ENCODE measurements at places on chromosomes 6 and 20.
A peak's percentile ranks its signal among the peaks of the same experiment; 100 is the strongest.

DNA sequence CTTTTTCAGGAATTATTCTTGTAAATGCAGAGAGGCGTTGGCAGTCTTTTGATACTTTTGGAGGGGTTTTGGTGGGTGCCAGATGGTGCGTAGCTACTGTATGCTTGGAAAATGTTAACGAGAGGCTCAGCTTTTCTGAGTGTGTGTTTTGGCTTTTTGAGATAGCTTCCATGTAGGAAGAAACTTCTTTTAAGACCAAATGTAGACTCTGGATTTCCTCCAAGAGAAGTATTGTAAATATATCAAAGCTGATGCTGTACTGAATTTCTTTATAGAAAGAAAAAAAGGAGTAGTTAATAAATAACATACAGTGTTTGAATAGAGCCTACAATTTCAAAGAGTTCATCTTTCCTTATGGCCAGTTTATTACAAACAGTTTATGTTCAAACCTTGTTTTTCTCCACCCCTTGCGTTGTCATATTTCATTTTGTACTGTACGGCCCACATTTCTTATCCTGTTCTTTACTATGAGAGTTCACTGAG, 16.7 kb downstream of the TIAM2 start:
- DNase-seq, result peak; percentile 43

DNA sequence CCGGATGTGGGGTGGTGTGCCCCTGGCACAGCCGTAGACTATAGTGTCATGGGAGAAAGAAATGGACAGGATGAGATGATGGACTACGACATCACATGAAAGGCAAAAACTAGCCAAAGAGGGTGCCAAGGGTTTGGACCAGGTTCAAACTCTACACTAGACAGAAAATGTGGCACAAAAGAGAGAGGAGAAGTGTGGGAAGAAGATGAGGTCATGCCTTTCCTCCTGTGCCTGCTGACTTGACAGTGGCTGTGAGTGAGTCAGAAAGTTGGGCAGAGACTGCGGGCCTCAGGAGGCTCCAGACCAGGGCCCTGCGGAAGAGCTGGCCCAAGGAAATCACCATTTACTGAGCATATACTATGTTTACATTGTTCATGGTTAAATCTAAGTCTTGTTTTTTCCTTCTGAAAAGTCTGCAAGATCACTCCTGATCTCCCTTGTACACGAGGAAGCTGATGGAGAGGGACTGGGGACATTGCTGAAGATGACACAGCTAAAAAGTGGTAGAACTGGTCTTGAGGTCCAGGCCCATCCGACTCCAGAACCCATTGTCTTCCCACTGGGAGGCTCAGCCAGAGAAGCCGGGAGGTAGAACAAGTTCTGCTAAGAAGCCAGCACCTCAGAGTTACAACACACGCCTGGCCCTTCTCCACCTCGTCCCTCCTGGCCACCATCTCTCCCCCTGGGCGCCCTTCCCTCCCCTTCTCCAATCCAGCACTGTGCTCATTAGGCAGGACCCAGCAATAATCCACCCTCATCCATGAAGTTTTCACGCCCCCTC, 35.6 kb downstream of the CNKSR3 start:
- no peak for DNase-seq

GRCh38 chr20:33963751-33964150, 30.0 kb upstream of the RALY start:
- no peak for DNase-seq

- no peak for DNase-seq
These were observed 54.8 kb upstream of the FAM83C start for GRCh38 chr20:35347011-35347410.

DNA sequence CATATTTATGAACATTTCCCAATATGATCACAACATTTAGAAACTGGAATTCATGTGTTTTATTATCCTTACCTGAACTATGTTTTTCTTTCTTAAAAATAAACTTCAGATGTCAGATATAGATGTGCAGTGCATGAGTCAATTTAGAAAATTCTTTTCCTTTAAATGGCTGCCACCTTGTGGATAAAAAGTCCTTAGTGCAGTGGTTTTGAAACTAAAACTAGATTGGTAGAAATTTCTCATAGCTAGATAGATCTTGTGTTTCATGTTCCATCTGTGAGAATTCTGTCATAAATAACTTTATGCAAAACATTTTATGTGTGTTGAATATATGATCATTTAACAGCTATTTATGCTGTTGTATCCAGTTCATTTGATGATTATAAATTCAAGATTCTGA, 134.9 kb downstream of the KLHL32 start:
- no peak for DNase-seq

- no peak for DNase-seq
These were observed 70.4 kb upstream of the PTPN1 start for GRCh38 chr20:50439539-50440453.

GRCh38 chr20:4896971-4897497, 104.3 kb downstream of the SLC23A2 start:
- no peak for DNase-seq

GRCh38 chr6:149499066-149499465, 14.3 kb upstream of the ZC3H12D start:
- DNase-seq, result no peak

DNA sequence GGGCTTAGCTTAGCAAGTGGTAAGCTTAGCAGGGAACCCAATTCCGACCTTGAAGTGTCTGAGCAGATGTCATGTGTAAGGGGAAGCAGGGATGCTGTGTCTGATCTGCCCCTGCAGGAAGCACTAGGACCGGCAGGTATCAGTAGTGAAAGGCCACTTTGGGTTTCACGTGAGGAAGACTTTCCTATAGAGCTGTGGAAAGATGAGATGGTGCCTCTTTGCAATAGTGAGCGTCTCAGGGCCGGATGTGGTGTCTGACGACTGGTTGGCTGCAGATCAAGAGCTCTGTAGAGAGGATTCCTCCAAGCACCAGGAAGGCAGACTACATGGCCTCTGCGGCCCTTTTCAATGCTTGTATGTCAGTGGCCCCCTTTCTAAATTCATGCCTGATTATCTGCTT, 98.3 kb downstream of the TIAM2 start:
- DNase-seq, result no peak

DNA sequence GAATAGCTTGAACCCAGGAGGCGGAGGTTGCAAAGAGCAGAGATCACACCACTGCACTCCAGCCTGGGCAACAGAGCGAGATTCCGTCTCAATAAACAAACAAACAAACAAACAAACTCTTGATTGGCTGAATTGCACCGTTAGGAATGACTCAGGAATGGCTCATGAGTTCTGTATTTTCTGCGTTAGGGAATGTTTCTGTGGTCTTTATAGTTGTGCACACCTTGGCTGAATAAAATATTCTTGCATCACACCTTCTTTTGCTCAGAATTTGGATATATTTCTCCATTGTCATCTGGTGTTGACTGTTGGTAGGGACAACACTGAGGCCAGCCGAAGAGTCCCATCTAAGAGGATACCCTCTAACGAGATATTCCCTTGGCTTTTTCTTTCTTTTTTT, 19.6 kb upstream of the PI16 start:
- DNase-seq, result no peak

- no peak for DNase-seq
These were observed 19.5 kb downstream of the DIDO1 start for GRCh38 chr20:62906647-62907375.

DNA sequence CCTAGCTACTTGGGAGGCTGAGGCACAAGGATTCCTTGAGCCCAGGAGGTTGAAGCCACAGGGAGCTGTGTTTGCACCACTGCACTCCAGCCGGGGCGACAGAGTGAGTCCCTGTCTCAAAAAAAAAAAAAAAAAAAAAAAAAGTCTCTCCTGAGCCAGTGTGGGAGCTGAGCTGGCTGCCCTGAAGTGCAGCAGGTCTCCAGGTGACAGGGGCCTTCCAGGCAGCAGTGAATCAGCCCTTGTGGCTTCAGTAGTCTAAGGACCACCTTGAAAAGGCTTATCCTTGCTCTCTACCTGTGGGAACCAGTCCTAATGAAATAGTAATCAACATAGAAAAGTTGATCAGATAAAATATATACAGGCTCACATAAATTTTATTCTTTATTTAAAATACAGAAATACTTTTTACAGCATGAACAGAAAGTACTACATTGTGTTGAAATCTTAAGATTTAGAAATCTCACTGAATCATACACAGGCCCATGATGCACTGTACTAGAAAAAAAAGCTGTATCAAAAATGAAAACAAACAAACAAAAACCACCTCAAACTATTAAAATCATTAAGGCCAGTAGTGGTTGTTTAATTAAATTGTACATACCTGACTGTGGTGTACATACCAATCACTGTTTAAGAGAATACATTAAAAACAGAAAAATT, 128.9 kb downstream of the SCML4 start:
- no peak for DNase-seq

- no peak for DNase-seq
These were observed 645.3 kb downstream of the FRK start for GRCh38 chr6:115415378-115415777.

DNA sequence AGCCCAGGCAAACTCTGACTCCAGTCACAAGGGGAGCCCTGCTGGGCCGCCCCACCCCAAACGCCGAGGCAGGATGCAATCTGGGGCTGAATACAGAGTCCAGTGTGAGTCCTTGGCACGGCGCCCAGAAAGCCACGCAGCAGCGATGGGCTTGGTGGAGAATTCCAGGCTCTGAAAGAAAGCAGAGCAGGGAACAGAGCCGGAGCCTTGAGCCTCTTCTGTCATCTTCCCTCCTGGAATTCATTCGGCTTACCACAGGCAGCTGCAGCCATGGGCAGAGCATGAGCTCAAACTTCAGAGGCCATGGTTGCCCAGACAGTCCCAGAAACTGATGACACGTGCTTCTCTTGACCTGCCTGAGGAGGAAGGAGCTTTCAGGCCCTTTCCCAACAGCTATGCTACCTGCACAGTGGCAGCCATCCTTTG, 441.1 kb upstream of the JARID2 start:
- peak; percentile 88 for DNase-seq

DNA sequence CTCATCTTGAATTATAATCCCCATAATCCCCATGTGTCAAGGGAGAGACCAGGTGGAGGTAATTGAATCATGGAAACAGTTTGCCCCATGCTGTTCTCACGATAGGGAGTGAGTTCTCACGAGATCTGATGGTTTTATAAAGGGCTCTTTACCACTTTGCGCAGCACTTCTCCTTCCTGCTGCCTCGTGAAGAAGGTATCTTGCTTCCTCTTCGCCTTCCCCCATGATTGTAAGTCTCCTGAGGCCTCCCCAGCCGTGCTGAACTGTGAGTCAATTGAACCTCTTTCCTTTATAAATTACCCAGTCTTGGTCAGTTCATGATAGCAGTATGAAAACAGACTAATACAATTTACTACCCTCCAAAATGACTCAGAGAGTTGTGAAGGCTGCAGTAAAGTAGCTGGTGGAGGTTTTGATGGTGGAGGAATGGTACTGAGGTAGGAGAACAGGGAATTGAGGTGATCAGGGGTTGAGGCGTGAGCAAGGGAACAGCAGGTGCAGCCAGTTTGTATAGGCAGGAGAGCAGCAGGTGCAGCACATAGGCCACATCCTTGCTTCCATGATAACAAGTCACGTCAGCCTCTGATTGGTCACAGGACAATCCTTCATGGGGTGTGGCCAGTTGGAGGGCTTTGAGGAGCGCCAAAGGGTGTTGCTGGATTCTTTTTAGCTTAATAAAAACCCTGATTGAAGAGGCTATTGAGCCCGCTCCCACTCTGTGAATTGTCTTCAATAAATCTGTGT, 150.0 kb downstream of the CDC5L start:
- no peak for DNase-seq

- no peak for DNase-seq
These were observed 861 bp upstream of the HLA-A start for GRCh38 chr6:29941471-29941870.

GRCh38 chr20:7691647-7692269, 248.5 kb downstream of the HAO1 start:
- no peak for DNase-seq

- no peak for DNase-seq
These were observed 428.4 kb upstream of the MARCKS start for GRCh38 chr6:113428702-113429101.

DNA sequence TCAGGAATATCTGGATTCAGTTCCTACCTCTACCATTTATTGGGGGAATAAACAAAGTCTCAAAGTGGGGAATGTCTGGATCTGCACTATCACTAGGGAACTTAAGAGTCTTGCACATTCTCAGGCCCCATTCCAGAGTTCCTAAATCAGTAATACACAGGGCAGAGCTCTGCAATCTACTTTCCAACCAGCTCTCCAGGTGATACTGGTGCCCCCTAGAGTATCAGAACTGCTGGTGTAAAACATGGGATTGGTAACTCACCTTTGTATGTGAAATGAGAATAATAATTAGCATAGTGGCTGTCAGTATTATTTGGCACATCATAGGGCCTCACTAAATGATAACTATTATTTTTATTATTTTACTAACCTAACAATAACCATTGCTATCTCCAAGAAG, 278.8 kb upstream of the IMPG1 start:
- no peak for DNase-seq

DNA sequence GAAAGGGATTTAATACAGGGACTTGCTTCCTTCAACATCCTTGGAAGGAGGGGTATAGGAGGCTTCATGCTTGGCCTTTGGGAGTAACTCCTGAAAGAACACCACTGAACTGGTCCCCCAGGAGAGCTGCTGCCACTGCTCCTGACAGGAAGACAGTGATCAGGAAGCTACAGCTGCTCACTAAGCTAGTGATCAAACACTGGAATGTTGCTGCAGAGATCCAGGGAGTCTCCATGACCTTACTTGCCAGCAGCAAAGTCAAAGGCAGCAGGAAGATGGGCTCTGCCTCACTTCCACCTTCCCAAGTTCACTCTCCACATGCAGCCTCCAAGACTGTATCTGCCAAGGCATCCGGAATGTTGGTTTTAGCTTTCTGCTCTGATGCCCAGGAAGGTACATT, 31.8 kb downstream of the PIM1 start:
- DNase-seq, result no peak

DNA sequence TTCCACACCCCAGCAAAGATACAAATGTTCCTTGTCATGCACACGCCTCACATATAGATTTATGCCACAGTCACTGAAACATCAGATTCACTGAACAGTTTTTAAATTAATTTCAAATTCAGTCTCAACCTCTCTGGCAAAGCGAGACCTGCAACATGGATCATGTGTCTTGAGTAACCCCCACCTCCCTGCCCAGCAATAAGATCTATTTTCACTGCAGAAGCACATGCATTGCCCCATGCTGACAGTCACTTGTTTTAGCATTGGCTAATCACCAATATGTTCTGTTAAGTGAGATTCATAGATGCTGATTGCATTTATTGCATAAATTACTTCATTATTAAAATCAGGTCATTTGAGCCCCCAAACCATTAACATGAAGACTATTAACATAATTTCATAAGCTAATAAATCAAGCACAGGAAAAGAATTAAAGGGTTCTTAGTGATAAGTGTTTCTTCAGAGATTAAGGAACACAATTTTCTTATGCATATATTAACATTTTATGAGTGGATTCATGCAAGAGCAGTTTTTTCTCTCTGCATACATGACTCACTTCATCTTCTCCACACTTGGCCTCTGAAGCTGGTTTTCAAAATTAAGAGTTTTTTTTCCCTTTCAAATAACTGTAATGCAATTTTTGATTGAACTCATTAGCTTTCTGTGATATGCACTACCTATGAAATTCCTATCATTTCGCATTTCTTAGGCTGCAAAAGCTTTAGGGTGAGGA, 173.2 kb upstream of the SOX4 start:
- DNase-seq, result no peak

GRCh38 chr6:35552285-35552917, 39.7 kb upstream of the TULP1 start:
- no peak for DNase-seq

- DNase-seq, result no peak
These were observed 22.1 kb upstream of the DSN1 start for GRCh38 chr20:36795691-36796090.

- DNase-seq, result no peak
These were observed 8.7 kb upstream of the IFNGR1 start for GRCh38 chr6:137227871-137228302.

Measured in femur (tissue), 1 donor.